ENCODE measurements at places on chromosomes 1 and 21. TPM values are rescaled to one million over a fixed set of nuclear protein-coding genes. Genes with fewer than 3 reads are reported as not detected.

DNA sequence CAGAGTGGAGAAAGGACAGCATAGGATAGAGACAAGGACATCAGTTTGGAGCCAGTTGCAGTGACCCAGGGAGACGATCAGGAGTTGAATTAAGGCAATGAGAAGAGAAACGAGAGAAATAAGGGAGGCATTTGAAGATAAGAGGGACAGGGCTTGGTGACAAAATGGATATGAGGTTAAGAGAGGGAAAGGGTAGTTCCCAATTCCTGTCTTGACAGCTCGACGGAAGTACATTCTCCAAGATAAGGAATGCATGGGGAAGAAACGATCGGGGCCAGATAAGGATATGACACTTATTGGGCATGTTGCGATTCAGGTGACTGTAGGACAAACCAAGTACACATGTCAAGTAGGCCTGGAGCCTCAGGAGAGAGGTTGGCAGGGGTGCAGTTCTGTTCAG is 18.7 kb upstream of the KCNN3 start:
- DNase-seq: no peak

DNA sequence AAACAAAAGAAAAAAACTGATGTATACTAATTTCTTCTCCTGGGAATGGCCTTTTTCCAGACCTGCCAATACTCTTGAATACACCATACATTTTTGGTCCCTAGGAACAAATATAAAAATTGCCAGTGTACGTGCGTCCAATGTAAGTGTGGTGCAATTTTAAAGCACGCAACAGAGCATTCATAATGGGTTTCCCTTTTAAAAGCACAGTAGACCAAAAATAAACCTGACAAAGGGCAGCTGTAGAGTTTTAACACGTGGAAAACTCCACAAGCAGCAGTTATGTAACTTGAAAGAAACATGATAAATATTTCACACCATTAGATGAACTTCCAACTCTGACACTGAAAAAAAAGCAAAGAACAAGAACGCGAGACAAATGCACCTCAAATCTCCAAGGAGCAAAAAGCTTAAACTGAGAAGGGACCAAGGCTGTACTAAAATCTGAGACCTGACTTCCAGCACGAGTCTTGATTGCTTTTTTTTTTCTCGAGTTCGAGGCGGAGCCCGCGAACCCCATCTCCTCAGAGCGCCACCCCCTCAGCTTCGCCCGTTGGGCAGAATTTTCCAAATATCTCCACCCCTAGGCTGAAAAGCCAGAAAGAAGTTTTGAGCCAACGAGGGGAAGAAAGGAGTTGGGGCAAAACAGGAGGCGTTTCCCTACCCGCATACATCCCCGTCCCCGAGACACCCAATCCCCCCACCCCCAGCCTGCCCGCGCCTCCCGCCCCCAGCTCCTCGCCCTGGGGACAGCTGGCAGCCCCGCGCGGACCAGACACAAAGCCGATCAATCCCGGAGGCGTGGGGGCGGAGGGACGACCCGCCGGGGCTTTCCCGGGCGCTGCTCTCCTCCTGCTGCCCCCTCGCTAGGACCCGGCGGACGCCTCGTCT is at the start of gene JAM2:
Gene JAM2 (plus strand): TSS at position 599 of the 891 bp plus-strand sequence. CDS start 564 bp downstream, outside the sequence.
- DNase-seq: peak; percentile 32

GRCh38 chr1:56566994-56567393 is 12.4 kb downstream of the PLPP3 start:
- DNase-seq: no peak

The TEX38 gene
- not detected for total RNA-seq

The CTTNBP2NL gene
- total RNA-seq: 8.6 TPM

- no peak for DNase-seq
Observed at GRCh38 chr1:206893380-206893779, 3.9 kb upstream of the IL24 start.

DNA sequence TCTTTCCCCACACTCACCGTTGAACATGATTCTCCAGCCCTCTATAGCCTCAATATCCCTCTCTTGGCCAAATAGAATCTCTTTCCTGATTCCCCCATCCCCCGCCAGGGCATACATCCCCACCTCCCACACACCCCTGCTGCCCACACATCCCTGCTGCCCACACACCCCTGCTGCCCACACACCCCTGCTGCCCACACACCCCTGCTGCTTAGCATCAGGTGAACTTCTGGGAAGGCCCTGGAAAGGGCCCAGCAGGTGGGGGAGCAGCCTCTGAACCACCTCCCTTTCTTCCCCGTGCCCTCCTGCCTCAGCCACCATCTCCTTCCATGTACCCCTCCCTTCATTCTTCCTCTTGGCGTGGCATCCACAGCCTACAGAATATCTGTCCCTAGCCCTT is 15.9 kb upstream of the IFNLR1 start:
- no peak for DNase-seq

The LCE3D gene
- total RNA-seq: not detected

- no peak for DNase-seq
Observed at GRCh38 chr1:153546796-153547559, 1.4 kb upstream of the S100A4 start.
